Fibroblast of skin of right quadriceps (primary cell): ENCODE measurements at places on chromosomes 11 and 22.

GRCh38 chr11:7281079-7281478 lies 29.4 kb downstream of the SYT9 start:
- DNase-seq: peak; percentile 6

DNA sequence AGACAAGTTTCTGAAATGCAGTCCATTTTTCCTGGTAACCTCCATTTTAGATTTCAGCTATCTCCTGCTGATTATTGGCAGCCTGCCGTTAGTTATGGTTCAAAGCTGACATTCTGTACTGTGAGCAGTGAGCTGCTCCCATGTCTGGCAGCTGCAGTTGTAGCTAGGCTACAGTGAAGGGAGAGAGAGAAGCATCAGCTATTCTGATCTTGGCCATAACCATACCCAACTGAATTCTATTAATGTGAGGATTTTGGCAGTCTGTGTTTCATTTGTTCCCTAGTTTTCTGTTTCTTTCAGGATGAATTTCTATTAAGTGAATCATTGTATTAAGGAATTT lies 33.4 kb downstream of the SIK2 start:
- peak; percentile 55 for DNase-seq

- no peak for DNase-seq
These were observed 19.4 kb downstream of the TRPM5 start for GRCh38 chr11:2424811-2425495.

- DNase-seq: no peak
These were observed 58.5 kb downstream of the TNRC6B start for GRCh38 chr22:40236131-40236665.

GRCh38 chr11:105181100-105181499 lies 41.5 kb upstream of the CARD18 start:
- DNase-seq: peak; percentile 89

DNA sequence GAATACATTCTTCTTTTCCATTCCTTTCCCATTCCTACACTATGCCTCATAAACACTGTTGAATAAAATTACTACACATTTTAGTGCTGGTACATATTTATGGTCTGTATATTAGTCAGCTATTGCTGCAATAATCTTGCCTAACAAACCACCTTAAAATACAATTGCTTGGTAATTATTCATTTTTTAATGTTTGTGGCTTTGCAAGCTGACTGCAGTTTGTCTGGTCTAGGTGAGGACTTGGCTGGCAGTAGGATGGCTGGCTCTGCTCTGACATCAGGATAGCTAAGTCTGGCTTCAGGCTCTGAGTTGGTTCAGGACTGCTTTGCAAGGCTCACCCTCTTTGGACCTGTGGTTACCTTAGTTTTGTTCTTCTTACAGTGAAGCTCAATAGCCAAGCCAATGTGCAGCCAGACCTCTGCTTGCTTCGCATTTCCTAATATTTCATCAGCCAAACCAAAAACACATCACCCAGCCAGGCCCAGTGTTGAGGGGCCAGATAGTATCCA lies 913.4 kb upstream of the RAG2 start:
- peak; percentile 92 for DNase-seq

- DNase-seq: no peak
These were observed 4.1 kb downstream of the LRRC32 start for GRCh38 chr11:76666408-76666807.

GRCh38 chr11:1744891-1745700 lies 5.3 kb downstream of the IFITM10 start:
- no peak for DNase-seq

DNA sequence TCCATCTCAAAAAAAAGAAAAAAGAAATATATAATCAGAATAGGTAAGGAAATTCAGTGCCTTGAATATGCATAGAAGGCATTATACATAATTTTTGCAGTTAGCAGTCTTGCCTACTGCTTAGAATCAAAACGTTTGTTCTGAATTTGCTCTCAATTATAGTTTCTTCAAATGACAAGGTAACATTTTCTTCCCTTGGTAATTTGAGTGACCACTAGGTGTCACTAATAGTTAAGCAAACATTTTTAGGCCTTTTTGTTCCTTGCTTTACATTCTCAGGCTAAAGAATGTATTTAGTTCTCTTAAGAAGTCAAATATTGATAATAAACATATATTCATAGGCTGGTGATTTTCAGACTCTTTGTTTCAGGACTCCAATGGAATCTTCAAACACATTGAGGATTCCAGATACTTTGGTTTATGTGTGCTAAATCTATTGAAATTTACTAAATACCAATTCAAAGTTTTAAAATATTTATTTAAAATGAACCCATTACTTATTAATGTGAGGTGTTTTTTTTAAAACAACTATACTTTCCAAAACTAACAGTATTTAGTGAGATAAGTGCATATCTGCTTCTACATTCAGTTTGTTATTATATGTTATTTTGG lies 55.0 kb upstream of the DEPDC7 start:
- DNase-seq: peak; percentile 60

GRCh38 chr22:19932367-19933206 lies 9.0 kb upstream of the COMT start:
- DNase-seq: no peak

DNA sequence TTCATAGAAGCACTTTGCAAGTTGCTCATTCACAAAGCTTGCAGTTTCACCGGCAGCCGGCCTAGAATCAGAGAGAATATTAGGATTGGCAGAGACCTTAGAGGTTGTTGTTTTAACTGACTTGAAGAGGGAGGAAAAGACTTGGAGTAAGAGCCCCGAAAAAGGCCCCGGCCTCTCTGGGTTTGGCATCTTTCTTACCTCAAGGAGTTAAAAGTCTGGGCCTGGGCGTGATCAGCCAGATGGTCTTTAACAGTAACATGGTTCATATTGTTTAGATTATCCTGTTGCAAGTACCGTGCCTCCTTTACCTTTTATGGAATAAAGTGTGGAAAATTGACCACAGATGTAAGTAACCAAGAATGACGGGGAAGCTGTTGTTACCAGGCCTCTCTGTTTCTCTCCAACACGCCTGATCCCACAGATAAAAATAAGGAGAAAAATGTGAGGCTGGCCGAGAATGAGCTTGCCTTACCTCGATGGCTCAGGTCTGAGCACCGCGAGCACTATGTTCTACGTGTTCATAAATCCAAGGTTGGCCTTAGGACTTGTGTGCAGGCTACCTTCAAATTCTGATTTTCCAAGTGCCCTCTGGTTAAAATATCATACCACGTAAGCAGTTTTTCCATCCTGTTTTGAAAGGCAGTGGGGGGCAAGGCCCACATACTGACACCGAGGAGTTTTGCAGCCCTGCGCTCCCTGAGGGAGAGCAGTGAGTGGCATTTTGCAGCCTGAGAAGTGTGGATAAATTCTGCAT lies 56.4 kb downstream of the PARVA start:
- peak; percentile 97 for DNase-seq

DNA sequence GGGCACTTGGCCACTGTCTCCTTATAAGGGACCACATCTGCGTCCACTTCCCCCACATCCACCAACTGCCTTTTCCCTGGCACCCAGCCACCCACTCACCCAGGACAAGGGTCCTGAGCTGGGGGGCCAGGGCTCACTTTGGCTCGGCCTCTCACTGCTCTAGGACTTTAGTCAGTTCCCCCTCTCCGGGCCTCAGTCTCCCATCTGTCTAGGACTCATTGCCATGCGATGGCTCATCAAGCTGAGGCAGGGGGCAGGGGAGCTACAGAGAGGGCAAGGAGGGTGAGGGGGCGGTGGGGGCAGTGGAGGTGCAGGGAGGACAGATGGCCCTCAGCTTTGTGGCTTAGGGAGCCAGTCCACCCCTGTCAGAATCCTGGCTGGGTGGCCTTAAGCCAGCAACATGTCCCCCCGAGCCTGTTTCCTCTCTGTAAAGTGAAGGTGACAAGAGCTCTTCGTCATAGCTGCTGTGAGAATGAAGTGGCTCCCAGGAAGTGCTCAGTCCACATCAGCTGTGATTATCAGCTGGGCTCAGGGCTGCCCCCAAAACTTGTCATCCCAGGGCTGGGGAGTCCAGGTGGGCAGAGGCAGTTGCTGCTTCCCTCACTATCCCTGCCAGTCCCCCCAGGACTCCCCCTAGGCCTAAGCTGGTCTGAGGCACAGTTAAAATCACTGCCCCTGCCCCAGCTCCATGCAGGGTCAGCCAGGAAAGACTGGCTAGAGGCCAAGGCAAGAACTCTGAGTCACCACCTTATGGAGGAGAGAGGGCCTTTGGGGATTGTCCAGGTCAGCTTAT lies 14.9 kb downstream of the RAC2 start:
- peak; percentile 77 for DNase-seq

- no peak for DNase-seq
These were observed 3.3 kb downstream of the PELI3 start for GRCh38 chr11:66470015-66470414.

GRCh38 chr11:117917591-117918151 lies 11.5 kb downstream of the TMPRSS13 start:
- DNase-seq: no peak

- DNase-seq: no peak
These were observed 9.4 kb downstream of the AIP start for GRCh38 chr11:67492069-67492727.

DNA sequence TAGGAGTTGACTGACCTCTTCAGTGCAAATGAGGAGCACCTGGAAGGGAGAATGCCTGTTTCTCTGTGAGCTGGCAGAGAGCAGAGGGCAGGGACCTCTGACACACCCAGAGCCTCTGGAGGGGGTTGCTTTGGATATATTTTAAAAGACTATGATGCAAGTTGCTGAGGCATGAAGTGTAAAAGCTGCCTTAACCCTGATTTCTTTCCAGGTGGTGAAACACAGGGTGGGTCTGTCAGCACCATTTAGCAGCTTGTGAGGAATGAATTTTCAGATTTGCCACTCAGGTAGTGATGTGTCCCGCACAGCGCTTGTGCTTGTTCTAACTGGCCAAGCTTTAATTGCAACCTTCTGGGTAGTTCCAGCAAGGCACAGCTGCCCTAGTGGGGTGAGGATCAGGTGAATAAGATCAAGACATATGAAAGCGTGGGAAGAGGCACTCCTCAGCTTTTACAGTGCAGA lies 90.2 kb downstream of the SWAP70 start:
- DNase-seq: no peak
